ENCODE measurements at places on chromosomes 3 and 15. TPM values are rescaled to one million over a fixed set of nuclear protein-coding genes. Genes with fewer than 3 reads are reported as not detected.

GRCh38 chr3:170442947-170443346 is 24.3 kb downstream of the CLDN11 start:
- no peaks in the 10 kb centered on the region for H3K4me1 ChIP-seq
- no peak overlapping the region for H3K27ac ChIP-seq
- no peak overlapping the region for H3K4me3 ChIP-seq
- DNase-seq, result no peak

Gene TLR9
- not detected for total RNA-seq

Gene RFX7
- 7.0 TPM for total RNA-seq

Gene PLIN1
- total RNA-seq, result 5.7 TPM

Gene FBXW12
- not detected for total RNA-seq

DNA sequence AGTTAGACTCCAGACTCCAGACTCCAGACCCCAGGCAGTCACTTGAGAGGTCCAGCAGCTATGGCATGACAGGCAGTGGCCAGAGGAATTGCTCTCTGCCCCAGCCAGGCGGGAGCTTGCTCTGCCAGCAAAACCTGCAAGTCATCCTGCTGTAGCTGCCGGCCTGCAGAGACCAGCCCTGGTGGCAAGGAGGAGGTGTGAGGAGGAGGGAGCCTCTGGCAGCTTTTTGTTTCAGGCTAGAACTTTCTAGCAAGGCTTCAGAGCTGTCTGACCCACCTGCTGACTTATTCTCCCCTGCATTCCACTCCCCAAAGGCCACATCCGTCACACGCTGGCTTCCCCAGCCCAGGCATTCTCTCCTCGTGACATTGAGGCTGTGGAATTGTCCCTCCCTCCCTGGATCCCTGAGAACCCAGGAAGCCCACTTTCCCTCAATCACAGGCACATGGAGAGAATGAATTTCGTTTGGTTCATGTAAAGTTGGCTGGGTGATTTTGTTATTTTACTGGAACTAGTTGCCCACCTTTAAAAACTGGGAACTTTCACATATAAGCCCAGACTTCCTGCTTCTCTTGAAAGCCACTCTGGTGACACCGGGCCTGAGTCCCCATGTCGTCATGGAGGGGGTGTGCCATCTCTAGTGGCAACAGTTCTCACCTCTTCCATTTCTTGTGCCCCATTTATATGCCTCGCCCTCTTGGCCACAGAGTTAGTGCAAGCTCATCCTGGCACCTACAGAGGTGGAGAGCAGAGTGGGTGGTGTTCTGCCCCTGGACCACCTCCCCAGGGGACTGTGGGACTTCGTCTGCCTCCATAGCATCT is 82.7 kb downstream of the ABHD5 start:
- no peaks in the 10 kb centered on the region for H3K27me3 ChIP-seq
- peak overlapping the region; percentile 59 for H3K27ac ChIP-seq
- H3K4me1 ChIP-seq, result peaks cover 21% of the 10 kb centered on the region
- H3K4me3 ChIP-seq, result no peak overlapping the region
